ENCODE measurements at places on chromosomes 7 and 10.

GRCh38 chr10:91185239-91185875, 35.1 kb upstream of the PCGF5 start:
- peak; percentile 46 for DNase-seq

GRCh38 chr7:50939021-50939420, 156.3 kb upstream of the GRB10 start:
- DNase-seq: no peak

- no peak for DNase-seq
Observed at GRCh38 chr7:64581391-64581790, 18.5 kb upstream of the ZNF680 start.

- no peak for DNase-seq
Observed at GRCh38 chr10:73205081-73205480, 37.2 kb downstream of the FAM149B1 start.

GRCh38 chr10:102413053-102413705, 5.4 kb downstream of the PSD start:
- DNase-seq: no peak

- peak; percentile 76 for DNase-seq
Observed at GRCh38 chr7:32957326-32958045, at the start of gene FKBP9. Gene FKBP9 (plus strand): TSS chr7:32957440. CDS start chr7:32957574, 134 bp downstream.

- no peak for DNase-seq
Observed at GRCh38 chr7:42960762-42961161, 28.6 kb downstream of the MRPL32 start.

GRCh38 chr7:95529701-95530100, 44.0 kb downstream of the ASB4 start:
- DNase-seq: no peak

DNA sequence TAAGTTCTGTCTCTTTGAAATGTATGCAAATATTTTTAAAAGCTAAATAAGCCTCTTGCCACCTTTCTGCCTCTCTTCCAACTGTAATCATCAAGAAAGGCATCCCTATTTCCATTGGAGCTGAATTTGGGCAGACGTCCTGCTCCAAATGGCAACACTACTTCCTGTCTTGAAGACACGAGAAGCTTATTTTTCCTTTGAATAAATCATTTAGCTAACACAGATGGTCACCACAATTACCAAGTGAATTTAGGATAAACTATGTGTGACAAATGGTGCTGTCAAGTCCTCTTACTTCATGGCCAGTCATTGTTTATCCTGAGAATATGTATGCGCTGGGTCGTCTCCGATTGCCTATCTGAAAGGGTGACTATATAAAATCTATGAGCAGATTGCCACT, 268.0 kb downstream of the ANKRD7 start:
- DNase-seq: no peak

- no peak for DNase-seq
Observed at GRCh38 chr10:43759216-43759615, 110.5 kb upstream of the ZNF32 start.

DNA sequence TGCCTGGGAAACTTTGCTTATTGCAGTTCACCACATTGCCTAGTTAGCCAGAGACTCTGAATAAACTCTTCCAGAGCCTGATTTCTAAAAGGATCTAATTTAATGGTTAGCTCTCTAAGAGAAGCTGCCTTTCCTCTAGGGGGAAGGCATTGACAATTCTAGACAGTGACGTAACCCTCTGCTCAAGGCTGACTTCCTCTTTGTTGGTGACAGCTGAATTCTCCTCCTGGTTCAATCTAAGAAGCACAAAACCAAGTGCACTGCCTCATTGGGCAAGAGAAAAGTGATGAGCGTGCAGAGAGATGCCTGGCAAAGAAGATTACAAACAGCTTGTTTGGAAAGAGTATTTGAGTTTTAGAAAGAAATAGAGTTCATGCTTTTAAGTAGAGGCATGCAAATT, 102.7 kb downstream of the MACC1 start:
- peak; percentile 7 for DNase-seq

DNA sequence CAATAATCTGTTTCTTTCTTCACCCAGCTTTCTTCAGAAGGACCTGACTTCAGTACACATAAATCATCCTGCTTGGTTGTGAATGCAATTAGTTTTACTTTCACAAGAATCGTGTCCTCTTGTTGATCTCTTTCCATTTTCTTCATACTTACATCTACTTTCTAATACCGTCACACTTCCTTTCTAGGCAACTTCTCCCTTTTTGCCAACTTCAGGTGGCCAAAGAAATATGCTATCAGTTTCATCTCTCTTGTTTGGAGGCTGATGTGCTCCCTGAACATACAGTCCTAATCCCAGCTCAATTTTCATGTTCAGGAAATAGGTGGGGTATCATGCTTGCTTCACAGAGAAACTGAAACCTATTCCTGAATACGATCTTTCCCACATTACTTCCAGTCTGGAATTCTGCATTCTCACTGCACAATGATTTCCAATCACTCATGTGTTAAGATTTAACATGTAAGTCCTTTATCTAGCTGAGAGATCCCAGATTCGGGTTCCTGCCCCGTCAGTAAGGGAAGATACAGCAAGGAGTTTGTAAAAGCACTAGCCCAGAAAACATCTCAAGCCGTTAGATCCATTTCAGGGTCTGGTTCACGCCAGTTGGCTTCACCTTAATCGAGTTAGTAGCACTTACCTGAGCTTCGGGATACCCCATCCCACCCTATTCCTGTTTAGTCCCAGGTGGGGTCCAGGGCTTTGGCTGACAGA, 994 bp downstream of the SLC25A28 start:
- DNase-seq: no peak

DNA sequence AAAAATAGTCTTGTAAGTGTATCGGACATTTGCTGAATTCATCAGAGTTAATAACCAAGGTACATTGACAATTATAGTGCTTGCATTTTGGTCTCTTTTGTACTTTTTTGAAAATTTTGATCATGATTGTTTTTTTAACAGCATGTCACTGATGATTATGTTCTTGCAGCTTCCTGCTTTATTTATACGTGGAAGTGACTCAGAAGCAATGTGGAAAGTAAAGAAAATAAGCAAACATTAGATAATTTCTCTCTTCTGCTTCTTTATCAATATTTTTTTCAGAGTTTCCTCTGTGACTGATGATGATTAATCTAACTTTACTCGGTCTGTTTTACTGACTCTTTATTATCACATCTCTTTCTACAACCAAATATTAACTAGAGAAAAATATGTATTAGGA, 1351.9 kb downstream of the REEP3 start:
- peak; percentile 18 for DNase-seq

DNA sequence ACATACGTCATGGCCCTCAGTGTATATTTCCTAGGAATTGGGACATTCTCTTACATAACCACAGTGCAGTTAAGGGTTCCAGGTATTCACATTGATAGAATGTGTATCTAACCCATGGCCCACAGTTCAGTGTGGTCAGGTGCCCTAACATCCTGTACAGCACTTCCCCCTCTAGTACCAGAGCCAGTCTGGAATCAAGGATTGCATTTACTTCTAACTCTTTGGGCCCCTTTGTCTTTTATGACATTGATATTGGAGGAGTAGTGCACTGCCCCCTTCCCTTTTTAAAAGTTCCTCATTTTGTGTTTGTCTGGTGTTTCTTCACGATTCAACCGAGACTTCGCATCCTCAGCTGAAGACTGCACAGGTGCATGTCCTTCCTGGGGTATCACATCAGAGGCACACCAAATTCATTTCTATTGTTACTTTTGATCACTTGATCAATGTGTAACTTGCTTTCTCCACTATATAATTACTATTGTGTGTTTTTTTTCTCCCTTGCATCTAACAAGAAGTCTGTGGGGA, 22.4 kb upstream of the NPFFR1 start:
- DNase-seq: no peak

DNA sequence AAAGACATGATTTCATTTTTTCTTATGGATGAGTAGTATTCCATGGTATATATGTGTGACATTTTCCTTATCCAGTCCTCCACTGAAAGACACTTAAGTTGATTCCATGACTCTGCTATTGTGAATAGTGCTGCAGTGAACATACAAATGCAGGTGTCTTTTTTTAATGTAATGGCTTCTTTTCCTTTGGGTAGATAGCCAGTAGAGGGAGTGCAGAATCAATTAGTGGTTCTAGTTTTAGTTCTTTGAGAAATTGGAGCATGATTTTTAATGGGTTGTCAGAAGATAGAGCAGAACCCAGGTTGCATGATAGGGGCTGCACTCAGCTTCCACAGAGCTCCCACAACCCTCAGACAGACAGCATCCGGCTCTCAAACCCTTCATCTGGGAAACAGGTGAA, 152.9 kb upstream of the PLXDC2 start:
- no peak for DNase-seq

DNA sequence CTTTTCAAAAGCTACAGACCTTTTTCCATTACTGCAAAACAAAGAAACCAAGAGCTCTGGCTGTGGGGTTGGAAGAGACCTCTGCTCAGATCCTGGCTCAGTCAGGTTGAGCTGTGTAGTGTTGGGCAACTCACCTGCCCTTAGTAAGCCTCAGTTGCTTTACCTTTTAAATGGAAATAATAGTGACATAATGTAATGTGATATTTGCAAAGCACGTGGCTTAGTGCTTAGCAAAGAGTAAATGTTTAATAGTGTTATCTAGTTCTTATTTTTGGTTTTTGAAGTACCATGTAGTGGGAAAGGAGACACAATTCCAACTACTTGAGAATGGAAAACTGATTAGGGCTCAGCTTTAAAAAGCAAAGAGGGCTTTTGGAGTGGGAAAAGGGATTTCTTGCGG, 100.2 kb downstream of the SVIL start:
- DNase-seq: no peak
